Prostate gland (tissue), 2 donors: ENCODE measurements at places on chromosomes 11 and 22. TPM values are rescaled to one million over a fixed set of nuclear protein-coding genes. Genes with fewer than 3 reads are reported as not detected.

Gene ZNRD2
- total RNA-seq = 72.8 TPM

DNA sequence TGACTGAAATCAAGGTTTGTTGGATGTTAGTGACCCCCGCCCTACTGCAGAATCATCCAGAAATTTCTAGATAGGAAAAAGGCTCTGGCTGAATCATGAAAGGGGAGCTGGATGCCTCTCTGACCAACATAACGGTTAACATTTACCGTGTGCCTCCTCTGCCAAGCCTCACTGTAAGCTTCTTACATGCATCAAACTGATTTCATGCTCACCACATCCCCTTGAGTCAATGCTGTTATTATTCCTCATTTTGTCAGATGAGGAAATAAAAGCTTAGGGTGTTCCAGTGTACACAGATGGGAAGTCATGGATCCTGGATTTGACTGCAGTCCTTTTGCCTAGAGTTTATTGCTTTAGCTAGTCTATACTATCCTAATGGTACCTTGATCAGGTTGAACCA is 5.9 kb upstream of the HMOX1 start:
- H3K27me3 ChIP-seq = no peaks in the 10 kb centered on the region
- no peak overlapping the region for H3K27ac ChIP-seq
- H3K4me1 ChIP-seq = no peaks in the 10 kb centered on the region
- no peaks in the 10 kb centered on the region for H3K36me3 ChIP-seq
- no peak for DNase-seq

- no peak overlapping the region for H3K27ac ChIP-seq
- no peaks in the 10 kb centered on the region for H3K36me3 ChIP-seq
- H3K27me3 ChIP-seq = no peaks in the 10 kb centered on the region
- no peak for DNase-seq
- no peaks in the 10 kb centered on the region for H3K4me1 ChIP-seq
- H3K4me3 ChIP-seq = no peak overlapping the region
Observed at GRCh38 chr11:47348859-47349258, 3.6 kb downstream of the MYBPC3 start.

DNA sequence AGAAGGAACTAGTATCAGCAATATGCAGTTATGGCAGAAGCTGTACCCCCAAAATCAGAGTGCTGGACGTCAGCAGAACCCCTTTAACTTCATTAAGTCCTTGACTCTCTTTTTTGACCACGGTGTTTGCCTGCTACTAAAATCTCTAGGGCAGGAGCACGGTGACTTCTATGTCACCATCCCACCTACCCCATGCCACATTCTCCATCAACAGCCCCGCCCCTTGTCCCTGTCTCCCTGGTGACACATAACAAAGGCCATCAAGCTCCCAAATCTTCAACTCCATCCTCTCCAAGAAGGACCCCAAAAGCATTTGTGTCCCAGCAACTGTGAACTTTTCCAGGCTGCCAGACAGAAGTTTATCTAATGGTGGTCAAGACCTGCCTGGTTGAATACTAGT is 894 bp downstream of the ADA2 start:
- no peak for DNase-seq
- no peaks in the 10 kb centered on the region for H3K36me3 ChIP-seq
- H3K27me3 ChIP-seq = no peaks in the 10 kb centered on the region

Gene TSKU
- total RNA-seq = 71.2 TPM

GRCh38 chr22:38305471-38306448 is 11.5 kb downstream of the CSNK1E start:
- H3K27ac ChIP-seq = peak overlapping the region; percentile 26
- peaks cover 10% of the 10 kb centered on the region for H3K4me1 ChIP-seq
- no peak overlapping the region for H3K4me3 ChIP-seq
- DNase-seq = no peak
- H3K36me3 ChIP-seq = peaks cover 22% of the 10 kb centered on the region
- H3K27me3 ChIP-seq = no peaks in the 10 kb centered on the region

GRCh38 chr11:14378171-14378570 is 19.2 kb upstream of the RRAS2 start:
- no peaks in the 10 kb centered on the region for H3K36me3 ChIP-seq
- DNase-seq = no peak
- no peaks in the 10 kb centered on the region for H3K27me3 ChIP-seq
- H3K27ac ChIP-seq = no peak overlapping the region

GRCh38 chr11:77457340-77457739 is 16.6 kb downstream of the PAK1 start:
- no peak overlapping the region for H3K4me3 ChIP-seq
- no peaks in the 10 kb centered on the region for H3K4me1 ChIP-seq
- no peaks in the 10 kb centered on the region for H3K36me3 ChIP-seq
- H3K27ac ChIP-seq = no peak overlapping the region

- DNase-seq = no peak
- H3K4me1 ChIP-seq = no peaks in the 10 kb centered on the region
- H3K27ac ChIP-seq = no peak overlapping the region
- H3K27me3 ChIP-seq = no peaks in the 10 kb centered on the region
- no peaks in the 10 kb centered on the region for H3K36me3 ChIP-seq
- H3K4me3 ChIP-seq = no peak overlapping the region
Observed at GRCh38 chr11:125943661-125944349, 2.0 kb upstream of the VSIG10L2 start.

DNA sequence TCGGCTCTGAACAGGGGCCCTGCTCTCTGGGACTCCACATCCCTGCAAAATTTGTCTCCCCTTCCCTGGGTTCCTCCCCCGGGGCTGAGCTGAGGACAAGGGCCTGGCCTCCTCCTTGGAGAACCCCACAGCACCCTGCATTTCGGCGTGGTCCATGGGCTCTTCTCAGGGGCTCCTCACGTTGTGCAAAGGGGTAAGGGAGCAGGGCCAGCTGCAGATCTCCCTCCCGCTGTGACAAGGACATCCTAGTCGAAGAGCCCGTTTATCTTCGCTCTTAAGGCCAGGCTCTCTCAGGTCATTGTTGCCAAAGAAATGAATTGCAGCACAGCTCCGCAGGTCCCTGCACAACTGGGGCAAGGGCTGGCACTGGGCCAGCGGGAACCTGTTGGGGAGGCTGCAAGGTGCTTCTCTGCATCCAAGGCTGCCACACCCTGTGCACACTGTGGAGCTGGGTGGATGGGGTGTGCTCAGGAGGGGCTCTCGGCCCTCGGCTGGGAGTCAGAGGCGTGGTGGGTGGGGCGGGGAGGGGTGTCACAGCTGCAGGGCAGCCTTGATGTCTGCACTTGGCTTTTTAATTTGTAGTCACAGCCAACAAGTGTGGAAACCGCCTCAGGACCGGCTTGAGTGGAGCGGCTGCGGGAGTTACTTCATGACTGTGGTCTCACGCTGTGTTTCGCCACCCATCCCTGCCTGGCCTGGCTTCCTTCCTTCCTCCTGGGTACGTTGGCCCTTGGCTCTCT is 26.6 kb upstream of the SEPTIN5 start:
- H3K36me3 ChIP-seq = no peaks in the 10 kb centered on the region
- H3K4me3 ChIP-seq = no peak overlapping the region
- H3K27ac ChIP-seq = no peak overlapping the region
- no peak for DNase-seq
- H3K27me3 ChIP-seq = no peaks in the 10 kb centered on the region
- no peaks in the 10 kb centered on the region for H3K4me1 ChIP-seq

- no peaks in the 10 kb centered on the region for H3K36me3 ChIP-seq
- no peak for DNase-seq
- H3K4me1 ChIP-seq = no peaks in the 10 kb centered on the region
- no peak overlapping the region for H3K27ac ChIP-seq
Observed at GRCh38 chr11:61071208-61071681, 31.0 kb upstream of the CD5 start.

- no peak overlapping the region for H3K27ac ChIP-seq
- H3K4me1 ChIP-seq = no peaks in the 10 kb centered on the region
- no peak overlapping the region for H3K4me3 ChIP-seq
- H3K36me3 ChIP-seq = no peaks in the 10 kb centered on the region
- DNase-seq = no peak
Observed at GRCh38 chr11:75518771-75519653, 6.7 kb downstream of the GDPD5 start.

DNA sequence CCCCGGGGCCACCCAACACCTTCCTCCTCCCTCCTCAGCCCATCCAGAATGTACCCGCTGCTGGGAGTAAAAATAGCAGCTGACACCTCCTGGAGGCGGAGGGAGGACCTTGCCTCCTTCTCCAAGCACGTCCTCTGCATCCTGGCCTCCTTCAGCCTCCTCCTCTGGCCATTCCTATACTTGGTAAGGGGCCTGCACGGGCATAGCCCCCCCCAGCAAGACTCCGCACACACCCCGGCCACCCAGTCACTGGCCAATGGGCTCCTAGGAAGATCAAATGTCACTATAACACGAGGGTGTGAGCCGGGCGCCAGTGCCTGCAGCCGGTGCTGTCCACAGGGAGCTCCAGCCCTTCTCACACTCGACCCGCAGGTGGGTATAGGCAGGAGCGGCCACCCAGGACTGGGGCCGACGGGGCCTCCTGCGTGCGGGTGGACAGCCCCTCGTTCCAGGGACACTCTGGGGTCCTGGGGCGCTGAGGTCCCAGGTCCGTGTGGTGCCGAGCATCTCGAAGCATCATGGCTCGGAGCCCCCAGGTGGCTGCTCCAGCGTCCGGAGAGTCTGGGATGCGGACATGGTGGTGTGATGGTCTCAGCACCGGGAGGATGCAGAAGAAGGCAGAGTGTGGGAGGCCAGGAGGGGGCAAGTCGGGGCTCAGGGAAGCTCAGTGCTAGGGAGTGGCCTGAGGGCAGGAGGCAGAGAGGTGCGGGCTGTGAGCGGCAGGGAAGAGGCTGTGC is at the start of gene TNNT3:
TSS of gene TNNT3 (plus strand) at position 313 of the 737 bp plus-strand sequence. CDS start 3,172 bp downstream, outside the sequence.
- DNase-seq = no peak
- H3K36me3 ChIP-seq = no peaks in the 10 kb centered on the region
- H3K27ac ChIP-seq = no peak within 1 kb of the TSS
- H3K4me3 ChIP-seq = no peak within 1 kb of the TSS
- H3K27me3 ChIP-seq = no peaks in the 10 kb centered on the region

- H3K4me3 ChIP-seq = no peak overlapping the region
- H3K27ac ChIP-seq = no peak overlapping the region
- H3K27me3 ChIP-seq = no peaks in the 10 kb centered on the region
- no peaks in the 10 kb centered on the region for H3K4me1 ChIP-seq
- no peaks in the 10 kb centered on the region for H3K36me3 ChIP-seq
Observed at GRCh38 chr11:100861212-100861611, 174.1 kb downstream of the ARHGAP42 start.

GRCh38 chr11:45209891-45210699 is 63.7 kb downstream of the PRDM11 start:
- no peaks in the 10 kb centered on the region for H3K27me3 ChIP-seq
- H3K27ac ChIP-seq = peak overlapping the region; percentile 76
- peak; percentile 78 for DNase-seq
- H3K4me3 ChIP-seq = no peak overlapping the region

GRCh38 chr11:119584193-119585042 is 144.6 kb downstream of the NECTIN1 start:
- H3K27ac ChIP-seq = peak overlapping the region; percentile 50
- H3K36me3 ChIP-seq = no peaks in the 10 kb centered on the region
- H3K27me3 ChIP-seq = no peaks in the 10 kb centered on the region
- H3K4me1 ChIP-seq = no peaks in the 10 kb centered on the region

DNA sequence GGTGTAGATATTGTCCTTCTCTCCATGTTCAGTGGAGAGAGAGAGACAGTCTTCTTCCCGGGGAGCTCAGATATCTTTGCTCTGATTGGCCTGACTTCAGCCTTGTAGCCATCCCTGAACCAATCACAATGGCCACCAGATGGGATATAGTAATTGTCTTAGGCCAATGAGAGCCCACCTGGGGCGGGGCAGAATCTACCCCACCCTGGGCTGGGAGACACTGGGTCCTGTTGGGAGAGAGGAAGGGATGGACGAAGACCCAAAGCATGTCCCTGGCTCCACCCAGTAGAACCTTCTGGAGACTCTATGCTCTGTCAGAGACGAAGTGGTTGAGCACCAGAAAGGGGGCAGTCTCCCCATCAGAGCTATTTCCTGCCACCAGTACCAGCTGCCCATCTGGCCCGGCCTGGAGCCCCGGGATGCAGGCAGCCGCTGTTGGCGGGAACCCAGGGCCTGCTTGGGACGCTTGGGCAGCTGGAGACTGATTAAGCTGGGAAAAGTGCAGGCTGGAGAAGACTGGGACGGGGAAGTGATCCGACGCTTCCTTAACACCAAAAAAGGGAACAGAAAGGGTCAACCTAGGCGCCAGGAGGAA is 31.6 kb upstream of the CBX7 start:
- no peak overlapping the region for H3K4me3 ChIP-seq
- DNase-seq = no peak
- H3K4me1 ChIP-seq = no peaks in the 10 kb centered on the region
- H3K27me3 ChIP-seq = no peaks in the 10 kb centered on the region

DNA sequence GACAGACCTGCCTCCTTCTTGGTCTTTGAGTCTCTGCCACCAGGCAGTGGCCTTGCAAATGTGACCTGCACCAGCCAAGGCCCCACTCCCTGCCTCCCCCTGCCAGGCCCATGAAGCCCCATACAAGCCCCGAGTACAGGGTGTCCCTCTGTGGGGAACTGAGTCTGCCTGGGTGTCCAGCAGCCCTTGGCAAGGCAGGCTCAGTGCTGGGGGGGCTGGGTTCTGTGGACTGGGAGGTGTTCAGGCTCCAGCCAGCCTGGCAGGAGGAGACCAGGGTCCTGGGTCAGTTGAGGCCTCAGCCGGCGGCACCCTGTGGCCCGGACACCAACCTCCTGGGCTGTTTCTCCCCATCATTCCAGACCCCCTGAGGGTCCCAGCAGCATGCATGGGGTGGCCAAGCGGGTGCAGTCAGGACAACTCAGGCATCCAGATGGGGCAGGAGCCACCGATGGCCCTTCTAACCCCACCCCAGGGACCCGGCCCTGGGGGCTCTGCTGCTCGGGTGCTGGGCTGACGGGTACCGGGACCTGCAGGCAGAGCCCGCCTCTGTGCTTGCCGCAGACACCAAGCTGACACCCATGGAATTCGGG is 5.7 kb downstream of the MUC5AC start:
- H3K27ac ChIP-seq = no peak overlapping the region
- H3K4me1 ChIP-seq = no peaks in the 10 kb centered on the region
- DNase-seq = no peak
- no peak overlapping the region for H3K4me3 ChIP-seq
- H3K36me3 ChIP-seq = no peaks in the 10 kb centered on the region
- no peaks in the 10 kb centered on the region for H3K27me3 ChIP-seq

DNA sequence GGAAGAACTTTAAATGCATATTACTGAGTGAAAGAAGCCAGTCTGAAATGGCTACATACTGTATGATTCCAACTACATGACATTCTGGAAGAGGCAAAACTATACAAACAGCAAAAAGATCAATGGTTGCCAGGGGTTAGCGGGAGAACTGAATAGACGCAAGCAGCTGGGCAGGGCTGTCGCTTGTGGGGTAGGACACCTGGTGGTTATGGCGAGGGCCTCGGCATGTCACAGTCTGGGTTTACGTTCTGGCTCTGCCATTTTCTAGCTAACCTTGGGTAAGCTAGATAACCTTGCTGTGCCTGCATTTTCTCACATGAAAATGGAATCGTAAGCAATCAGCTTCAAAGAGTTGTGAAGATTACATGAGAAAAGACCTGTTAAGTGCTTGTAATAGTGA is 55.2 kb upstream of the SYT13 start:
- H3K36me3 ChIP-seq = no peaks in the 10 kb centered on the region
- no peak overlapping the region for H3K27ac ChIP-seq
- H3K4me3 ChIP-seq = no peak overlapping the region
- H3K4me1 ChIP-seq = peaks cover 2% of the 10 kb centered on the region

- H3K27me3 ChIP-seq = no peaks in the 10 kb centered on the region
- no peak overlapping the region for H3K4me3 ChIP-seq
- H3K27ac ChIP-seq = peak overlapping the region; percentile 39
- peaks cover 2% of the 10 kb centered on the region for H3K4me1 ChIP-seq
- no peaks in the 10 kb centered on the region for H3K36me3 ChIP-seq
Observed at GRCh38 chr11:45365961-45366618, 79.9 kb upstream of the SYT13 start.
